ENCODE measurements at places on chromosomes 4 and X. TPM values are rescaled to one million over a fixed set of nuclear protein-coding genes. Genes with fewer than 3 reads are reported as not detected.
A peak's percentile ranks its signal among the peaks of the same experiment; 100 is the strongest.

FAM114A1 gene
- 0.67 TPM for total RNA-seq

SPANXD gene
- total RNA-seq, result not detected

PABPC1L2B gene
- total RNA-seq, result not detected

PAGE4 gene
- not detected for total RNA-seq

EPGN gene
- not detected for total RNA-seq

GRCh38 chrX:132590350-132591026, 101.7 kb upstream of the MBNL3 start:
- no peak for DNase-seq
- no peaks in the 10 kb centered on the region for H3K36me3 ChIP-seq
- H3K4me1 ChIP-seq, result no peaks in the 10 kb centered on the region
- no peaks in the 10 kb centered on the region for H3K27me3 ChIP-seq
- H3K27ac ChIP-seq, result no peak overlapping the region
- H3K4me3 ChIP-seq, result no peak overlapping the region

GRCh38 chr4:7422898-7423180, 11.9 kb downstream of the PSAPL1 start:
- H3K36me3 ChIP-seq, result no peaks in the 10 kb centered on the region
- no peak for DNase-seq
- H3K27ac ChIP-seq, result no peak overlapping the region
- H3K4me1 ChIP-seq, result no peaks in the 10 kb centered on the region

- H3K4me1 ChIP-seq, result peaks cover 43% of the 10 kb centered on the region
- no peak overlapping the region for H3K27ac ChIP-seq
- no peak overlapping the region for H3K4me3 ChIP-seq
- DNase-seq, result no peak
- H3K27me3 ChIP-seq, result no peaks in the 10 kb centered on the region
These were observed 6.7 kb downstream of the ELF4 start for GRCh38 chrX:130103605-130104004.

- H3K27me3 ChIP-seq, result no peaks in the 10 kb centered on the region
- peaks cover 47% of the 10 kb centered on the region for H3K36me3 ChIP-seq
- peaks cover 48% of the 10 kb centered on the region for H3K4me1 ChIP-seq
These were observed 1.1 kb downstream of the SLC9B2 start for GRCh38 chr4:103075435-103075893.

GRCh38 chrX:49214996-49215526, 15.1 kb upstream of the SYP start:
- H3K27me3 ChIP-seq, result no peaks in the 10 kb centered on the region
- H3K4me1 ChIP-seq, result no peaks in the 10 kb centered on the region
- DNase-seq, result no peak
- no peaks in the 10 kb centered on the region for H3K36me3 ChIP-seq
- no peak overlapping the region for H3K4me3 ChIP-seq

GRCh38 chr4:175927121-175927520, 115.1 kb upstream of the GPM6A start:
- no peak overlapping the region for H3K27ac ChIP-seq
- H3K4me3 ChIP-seq, result no peak overlapping the region
- H3K36me3 ChIP-seq, result no peaks in the 10 kb centered on the region
- H3K4me1 ChIP-seq, result no peaks in the 10 kb centered on the region

DNA sequence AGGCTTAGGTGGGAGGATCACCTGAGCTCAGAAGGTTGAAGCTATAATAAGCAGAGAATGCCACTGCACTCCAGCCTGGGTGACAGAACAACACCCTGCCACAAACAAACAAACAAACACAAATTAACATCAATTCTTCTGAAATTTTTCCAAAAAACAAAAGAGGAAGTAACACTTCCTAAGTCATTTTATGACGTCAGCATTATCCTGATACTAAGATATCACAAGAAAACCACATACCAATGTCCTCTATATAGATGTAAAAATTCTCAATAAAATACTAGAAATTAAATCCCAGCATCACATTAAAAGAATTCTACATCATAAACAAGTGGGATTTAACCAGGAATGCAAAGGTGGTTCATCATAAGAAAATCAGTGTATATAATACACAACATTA, 64.4 kb upstream of the STK26 start:
- no peaks in the 10 kb centered on the region for H3K27me3 ChIP-seq
- peaks cover 14% of the 10 kb centered on the region for H3K4me1 ChIP-seq
- no peak overlapping the region for H3K4me3 ChIP-seq
- DNase-seq, result no peak

DNA sequence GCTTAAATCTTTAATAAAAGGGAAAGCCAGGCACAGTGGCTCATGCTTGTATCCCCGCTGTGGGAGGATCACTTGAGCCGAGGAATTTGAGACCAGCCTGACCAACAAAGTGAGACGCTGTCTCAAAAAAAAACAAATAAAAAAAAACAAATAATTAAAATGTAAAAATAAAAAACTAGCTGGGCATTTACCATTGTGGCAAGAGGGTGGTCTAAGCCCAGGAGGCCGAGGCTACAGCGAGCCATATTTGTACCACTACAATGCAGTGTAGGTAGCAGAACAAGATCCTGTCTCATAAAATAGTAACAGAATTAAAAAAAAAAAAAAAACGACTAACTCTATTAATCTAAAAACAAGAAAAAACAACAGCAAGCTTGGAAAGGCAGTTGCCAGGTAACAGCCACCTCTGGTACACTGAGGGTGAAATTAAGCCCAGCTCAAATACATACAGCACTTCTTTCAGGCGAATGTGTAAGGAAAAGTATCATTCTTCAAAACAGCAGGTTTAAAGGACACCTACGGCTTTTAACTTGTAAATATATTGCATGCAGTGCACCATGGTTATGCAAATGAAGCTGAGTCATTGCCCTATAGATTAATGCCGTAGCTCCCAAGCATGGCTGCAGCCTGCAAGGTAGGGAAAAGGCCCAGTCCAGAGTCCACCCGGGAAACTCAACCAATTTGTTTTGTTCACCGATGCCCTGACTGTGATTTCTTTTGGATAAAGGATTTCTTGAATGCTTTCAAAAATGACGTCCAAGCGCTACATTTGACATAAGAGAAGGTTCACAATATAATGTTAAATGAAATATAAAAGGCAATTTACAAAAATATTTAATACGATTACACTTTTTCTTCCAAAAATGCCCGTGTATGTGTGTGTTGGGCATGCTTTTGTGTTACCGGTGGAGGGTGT, 14.5 kb upstream of the TXLNG start:
- DNase-seq, result no peak
- H3K27ac ChIP-seq, result no peak overlapping the region
- H3K4me1 ChIP-seq, result no peaks in the 10 kb centered on the region
- no peaks in the 10 kb centered on the region for H3K27me3 ChIP-seq
- H3K4me3 ChIP-seq, result no peak overlapping the region
- no peaks in the 10 kb centered on the region for H3K36me3 ChIP-seq

DNA sequence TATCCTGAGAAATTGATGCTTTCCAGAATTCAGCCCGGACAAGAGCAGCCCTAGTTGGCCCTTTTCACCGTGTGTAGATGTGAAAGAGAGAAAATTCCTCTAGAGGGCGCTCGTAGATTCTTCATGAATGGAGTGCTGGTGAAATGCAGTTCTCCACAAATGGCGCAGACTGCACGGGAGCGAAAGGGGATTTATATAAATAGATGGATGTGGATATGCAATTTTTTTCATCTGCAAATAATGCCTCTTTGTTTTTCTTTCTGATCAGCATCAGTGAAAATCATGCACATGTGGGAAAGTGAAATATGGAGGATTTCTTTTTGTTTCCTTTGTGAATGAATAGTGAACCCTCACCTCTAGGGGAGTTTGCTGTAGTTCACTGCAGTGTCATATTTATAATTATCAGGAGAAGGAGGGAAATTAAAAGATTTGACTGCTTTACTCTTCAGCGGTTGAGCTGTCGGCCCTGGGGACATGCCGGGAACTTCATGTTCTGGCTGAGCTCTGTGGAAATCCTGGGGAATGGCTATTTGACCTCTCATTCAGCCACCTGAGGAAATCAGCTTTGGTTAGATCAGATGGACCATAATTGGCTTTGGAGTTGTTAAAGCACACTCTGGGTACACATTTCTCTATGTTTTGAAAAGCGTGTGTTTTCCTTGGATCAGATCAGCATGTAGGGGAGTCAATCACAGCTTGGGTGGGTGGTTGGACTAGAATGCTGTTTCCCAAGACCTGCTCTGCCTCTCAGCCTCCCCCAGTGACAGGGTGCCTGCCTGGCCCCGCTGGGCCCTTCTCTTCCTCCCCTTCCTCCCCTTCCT, 115.0 kb upstream of the SHISA3 start:
- H3K4me1 ChIP-seq, result peaks cover 5% of the 10 kb centered on the region
- peaks cover 12% of the 10 kb centered on the region for H3K27me3 ChIP-seq
- no peak overlapping the region for H3K27ac ChIP-seq
- no peaks in the 10 kb centered on the region for H3K36me3 ChIP-seq
- no peak overlapping the region for H3K4me3 ChIP-seq

DNA sequence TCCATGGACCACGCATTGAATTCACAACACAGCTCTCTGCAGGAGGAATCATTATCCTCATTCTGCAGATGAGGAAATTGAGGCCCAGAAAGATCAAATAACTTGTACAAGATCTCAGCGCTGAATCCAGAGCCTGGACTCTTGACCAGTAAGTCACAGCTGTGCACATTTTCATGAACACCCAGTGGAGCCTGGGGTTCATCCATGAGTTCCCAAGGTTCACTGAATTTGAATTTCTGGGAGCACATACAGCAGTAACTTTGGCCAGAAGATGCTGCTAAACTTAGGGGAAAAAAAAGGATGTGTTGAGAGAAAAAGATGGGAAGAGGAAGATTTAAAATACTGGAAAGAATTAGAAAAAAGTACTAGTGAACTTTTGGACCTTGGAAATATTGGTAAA, 218.7 kb upstream of the PPARGC1A start:
- H3K27me3 ChIP-seq, result no peaks in the 10 kb centered on the region
- no peak overlapping the region for H3K27ac ChIP-seq
- no peak overlapping the region for H3K4me3 ChIP-seq
- no peaks in the 10 kb centered on the region for H3K4me1 ChIP-seq
- DNase-seq, result no peak
- H3K36me3 ChIP-seq, result no peaks in the 10 kb centered on the region

GRCh38 chr4:77434299-77435092, 171.1 kb upstream of the CXCL13 start:
- H3K27ac ChIP-seq, result no peak overlapping the region
- no peak overlapping the region for H3K4me3 ChIP-seq
- DNase-seq, result no peak
- H3K36me3 ChIP-seq, result no peaks in the 10 kb centered on the region
- H3K4me1 ChIP-seq, result peaks cover 3% of the 10 kb centered on the region

DNA sequence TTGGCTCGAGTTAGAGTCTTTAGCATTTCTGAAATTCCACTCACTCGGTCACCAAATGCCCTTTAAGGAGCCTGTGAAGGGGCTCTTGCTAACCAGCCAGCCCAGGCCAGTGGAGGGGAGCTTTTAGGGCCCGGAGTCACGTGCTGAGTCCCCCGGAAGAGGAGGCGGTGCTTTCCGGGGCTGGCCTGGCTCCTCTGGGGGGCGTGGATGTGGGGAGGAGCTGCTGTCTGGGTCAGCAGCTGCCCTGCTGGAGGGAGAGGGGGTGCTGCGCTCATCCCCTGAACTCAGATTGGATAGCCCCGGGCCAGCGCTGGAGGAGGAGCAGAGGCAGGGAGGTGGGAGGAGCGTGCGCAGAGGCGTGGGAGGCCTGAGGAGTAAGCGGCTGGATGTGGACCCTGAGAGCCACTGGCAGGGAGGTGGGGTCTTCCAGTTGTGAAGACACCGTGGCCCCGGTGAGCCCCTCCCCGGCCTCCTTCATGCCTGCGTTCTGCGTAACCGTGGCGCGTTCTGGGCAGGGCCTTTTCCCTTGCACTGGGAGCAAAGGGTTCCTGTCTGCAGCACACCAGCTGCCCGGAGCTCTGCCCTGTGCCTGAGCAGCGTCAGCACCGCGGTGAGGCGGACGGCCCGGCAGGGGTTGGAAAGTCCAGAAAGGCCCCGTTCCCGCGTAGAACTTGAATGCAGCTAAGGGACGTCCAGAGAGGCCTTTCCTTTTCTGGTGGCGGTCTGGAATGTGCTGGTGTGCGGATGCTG, 19.7 kb downstream of the MAEA start:
- peak overlapping the region; percentile 52 for H3K4me3 ChIP-seq
- peaks cover 34% of the 10 kb centered on the region for H3K4me1 ChIP-seq
- H3K36me3 ChIP-seq, result peaks cover 46% of the 10 kb centered on the region
- DNase-seq, result peak; percentile 36

GRCh38 chrX:106649523-106650428, 38.0 kb downstream of the RADX start:
- H3K4me3 ChIP-seq, result no peak overlapping the region
- H3K27me3 ChIP-seq, result no peaks in the 10 kb centered on the region
- H3K36me3 ChIP-seq, result peaks cover 7% of the 10 kb centered on the region
- DNase-seq, result no peak
- H3K27ac ChIP-seq, result no peak overlapping the region

DNA sequence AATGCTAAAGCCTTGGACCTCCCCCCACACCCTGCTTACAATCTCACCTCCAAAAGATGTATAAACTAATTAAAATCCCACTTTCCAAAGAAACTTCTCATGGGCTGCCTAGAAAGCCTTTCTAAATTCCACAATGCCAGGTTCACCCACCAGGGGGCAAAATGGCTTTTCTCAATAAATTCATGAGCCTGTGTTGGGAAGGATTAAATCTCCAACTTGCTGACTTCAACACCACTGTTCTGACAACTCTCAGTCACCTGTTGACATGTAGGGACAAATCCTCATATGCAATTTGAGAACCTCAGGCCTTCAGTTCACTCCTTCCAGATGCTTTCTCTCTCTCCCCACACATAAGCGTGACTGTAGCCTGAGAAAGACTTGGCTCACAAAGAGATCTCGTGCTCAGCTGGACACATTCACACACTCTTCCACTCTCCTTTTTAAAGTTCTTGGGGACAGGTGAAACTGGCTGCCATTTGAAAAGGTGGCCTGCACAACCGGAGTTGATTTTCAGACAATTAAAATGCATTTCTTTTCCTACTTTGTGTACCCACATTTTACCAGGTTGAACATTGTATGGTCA, 88.6 kb upstream of the PRPS2 start:
- H3K36me3 ChIP-seq, result no peaks in the 10 kb centered on the region
- no peak overlapping the region for H3K4me3 ChIP-seq
- no peak for DNase-seq
- no peaks in the 10 kb centered on the region for H3K4me1 ChIP-seq
- no peak overlapping the region for H3K27ac ChIP-seq

- no peaks in the 10 kb centered on the region for H3K36me3 ChIP-seq
- no peak overlapping the region for H3K4me3 ChIP-seq
- H3K27me3 ChIP-seq, result no peaks in the 10 kb centered on the region
These were observed 32.1 kb upstream of the PARM1 start for GRCh38 chr4:74900862-74901261.

DNA sequence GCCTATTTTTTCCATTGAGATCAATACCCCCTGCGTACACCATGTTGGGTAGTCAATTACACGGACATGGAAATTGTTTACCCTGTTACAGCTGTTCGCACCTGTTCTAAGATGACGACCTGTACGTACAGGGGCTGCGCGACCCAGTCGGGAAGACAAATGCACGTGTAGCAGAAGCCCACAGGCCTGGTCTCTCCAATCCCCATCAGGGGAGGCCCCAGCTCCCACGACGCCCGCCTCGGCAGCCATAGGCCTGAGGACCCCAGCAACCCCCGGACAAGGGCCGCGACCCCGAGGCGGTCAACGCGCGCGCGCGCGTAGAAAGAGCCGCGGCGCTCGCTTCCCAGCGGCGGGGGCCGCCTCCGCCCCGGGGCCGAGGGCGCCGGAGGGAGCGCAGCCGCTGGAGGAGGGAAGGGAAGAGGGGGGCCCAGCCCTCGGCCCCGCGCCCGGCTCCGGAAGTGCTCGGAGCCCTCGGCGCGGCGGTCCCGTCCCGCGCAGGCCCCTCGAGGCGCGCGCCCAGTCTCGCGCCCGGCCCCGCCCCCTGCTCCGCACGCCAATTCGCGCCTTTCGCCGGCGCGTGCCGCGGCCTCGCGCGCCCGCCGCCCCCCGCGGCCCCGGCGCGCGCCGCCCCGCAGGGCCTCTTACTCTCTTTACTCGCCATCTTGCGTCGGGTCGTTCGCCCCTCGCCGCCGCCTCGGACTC, 618 bp downstream of the RBBP7 start:
- H3K36me3 ChIP-seq, result peaks cover 33% of the 10 kb centered on the region
- H3K27ac ChIP-seq, result peak overlapping the region; percentile 98
- peak; percentile 44 for DNase-seq
- peak overlapping the region; percentile 96 for H3K4me3 ChIP-seq
- H3K4me1 ChIP-seq, result peaks cover 19% of the 10 kb centered on the region
- no peaks in the 10 kb centered on the region for H3K27me3 ChIP-seq
